ENCODE measurements at places on chromosomes 1 and 21.

DNA sequence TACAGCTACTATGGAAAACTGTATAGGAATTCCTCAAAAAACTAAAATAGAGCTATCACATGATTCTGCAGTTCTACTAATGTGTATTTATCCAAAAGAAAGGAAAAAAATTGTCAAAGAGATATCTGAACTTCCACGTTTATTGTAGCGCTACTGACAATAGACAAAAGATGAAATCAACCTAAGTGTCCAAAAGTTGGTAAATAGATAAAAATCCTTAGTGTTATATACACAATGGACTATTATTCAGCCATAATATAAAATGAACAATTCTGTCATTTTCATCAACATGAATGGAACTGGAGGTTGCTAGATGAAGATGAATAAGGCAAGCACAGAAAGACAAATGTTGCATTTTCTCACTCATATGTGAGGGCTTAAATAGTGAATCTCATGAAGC, 1492.1 kb downstream of the MRPL39 start:
- no peak for DNase-seq

DNA sequence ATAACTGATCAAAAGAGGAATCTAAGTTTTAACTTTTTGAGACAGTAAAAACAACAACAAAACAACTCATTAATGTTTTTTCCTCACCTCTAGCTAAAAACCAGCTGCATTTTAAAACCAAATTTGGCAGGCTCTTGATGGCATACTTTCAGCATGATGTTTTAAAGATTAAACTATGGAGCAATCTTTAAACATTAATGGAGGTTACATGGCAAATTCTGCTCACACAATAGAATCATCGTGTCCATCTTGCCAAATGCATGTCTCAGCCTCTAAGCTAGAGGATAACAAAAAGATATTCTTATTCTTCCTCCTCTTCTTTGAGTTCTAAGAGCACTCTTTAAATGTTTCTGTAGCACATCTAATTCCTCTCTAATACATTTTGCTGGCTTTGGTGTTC, 579.8 kb upstream of the PKN2 start:
- no peak for DNase-seq

- DNase-seq, result no peak
Observed at GRCh38 chr1:44713321-44713781, 17.6 kb downstream of the RNU5D-1 start.

- no peak for DNase-seq
Observed at GRCh38 chr1:112882271-112882744, 73.7 kb downstream of the SLC16A1 start.

GRCh38 chr21:33117101-33117888, 47.4 kb downstream of the OLIG1 start:
- no peak for DNase-seq

- DNase-seq, result no peak
Observed at GRCh38 chr21:44017601-44018000, 5.5 kb downstream of the TRAPPC10 start.

DNA sequence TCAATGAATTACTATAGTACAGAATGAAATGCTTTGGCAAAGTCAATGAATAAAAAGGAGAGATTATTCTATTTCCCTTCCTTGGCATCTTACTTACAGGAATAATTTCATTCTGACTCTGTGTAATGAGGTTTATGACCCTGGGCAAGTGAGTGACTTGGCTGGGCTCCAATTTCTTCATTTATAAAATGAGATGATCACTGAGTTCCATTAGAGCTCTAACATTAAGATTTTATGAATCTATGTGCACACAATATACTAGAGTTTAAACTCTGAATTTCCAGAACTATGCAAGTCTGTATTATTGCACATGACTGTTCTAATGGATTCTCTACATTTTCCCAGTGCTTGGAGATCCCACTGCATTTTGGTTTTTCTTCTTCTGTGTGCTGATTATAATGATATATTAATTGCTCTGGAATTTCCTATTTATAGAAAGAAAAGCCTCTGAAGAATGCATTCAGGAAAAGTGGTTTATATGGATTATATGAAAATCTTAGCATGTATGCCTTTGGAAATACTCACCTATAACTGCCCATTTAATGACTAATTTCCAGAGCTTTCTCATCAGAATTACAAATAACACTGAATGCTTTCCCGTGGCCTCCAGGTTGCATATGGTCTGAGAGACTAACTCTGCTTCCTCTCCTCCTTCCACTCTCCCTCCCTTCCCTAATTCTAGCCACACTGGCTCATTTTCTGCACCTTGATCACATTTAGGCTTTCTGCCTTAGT, 97.4 kb upstream of the CHRM3 start:
- no peak for DNase-seq

GRCh38 chr1:160776178-160776577, 19.8 kb upstream of the LY9 start:
- DNase-seq, result no peak

DNA sequence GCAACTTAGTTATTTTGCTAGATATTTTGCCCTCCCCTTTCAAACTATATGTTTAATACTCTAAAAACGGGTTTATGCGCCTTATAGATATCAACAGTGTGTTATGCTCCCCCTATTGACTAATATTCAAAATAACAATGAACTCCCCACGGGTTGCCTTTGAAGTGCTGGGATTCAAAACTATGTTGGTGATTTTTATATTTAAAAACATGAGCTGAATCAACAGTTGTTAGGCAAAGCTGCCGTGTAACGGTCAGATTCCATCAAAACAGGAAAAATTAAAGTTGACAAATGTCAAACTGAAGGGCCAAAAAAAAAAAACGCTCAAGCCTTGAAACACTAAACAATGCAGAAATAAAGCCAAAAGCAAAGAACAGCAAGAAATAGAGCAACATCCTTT, 2.5 kb downstream of the TGFBR3 start:
- DNase-seq, result no peak

DNA sequence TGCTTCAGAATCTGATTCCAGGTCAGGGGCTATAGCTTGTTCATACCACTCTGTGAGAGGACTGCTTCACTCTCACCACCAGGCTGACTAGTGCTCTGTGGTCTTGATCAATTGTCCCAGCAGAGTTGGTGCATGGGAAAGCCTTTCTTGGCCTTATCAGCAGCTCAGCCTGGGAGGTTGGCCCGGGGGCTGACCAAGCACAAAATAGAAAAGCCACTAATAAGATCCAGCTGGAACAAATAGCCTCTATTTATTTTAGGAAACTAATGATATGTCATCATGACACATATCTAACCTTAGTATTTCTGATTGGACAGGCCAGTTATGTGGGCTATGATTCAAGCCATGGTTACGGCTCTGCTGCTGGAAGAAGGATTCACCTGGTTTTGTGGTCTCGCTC, 134.2 kb downstream of the GDAP2 start:
- no peak for DNase-seq

DNA sequence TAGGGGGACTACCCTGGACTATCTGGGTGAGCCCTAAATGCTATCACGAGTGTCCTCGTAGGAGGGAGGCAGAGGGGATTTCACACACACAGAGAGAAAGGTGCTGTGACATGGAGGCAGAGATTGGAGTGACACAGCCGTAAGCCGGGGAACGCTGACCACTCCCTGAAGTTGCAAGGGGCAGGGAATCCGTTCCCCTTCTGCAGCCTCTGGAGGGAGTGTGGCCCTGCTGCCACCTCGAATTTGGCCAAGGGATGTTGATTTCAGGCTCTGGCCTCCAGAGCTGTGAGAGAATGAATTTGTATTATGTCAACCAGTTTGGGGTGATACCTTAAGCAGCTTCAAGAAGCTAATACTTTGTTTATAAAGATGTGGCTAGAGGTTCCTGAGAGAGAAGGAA, 137.7 kb downstream of the ACTL8 start:
- no peak for DNase-seq

DNA sequence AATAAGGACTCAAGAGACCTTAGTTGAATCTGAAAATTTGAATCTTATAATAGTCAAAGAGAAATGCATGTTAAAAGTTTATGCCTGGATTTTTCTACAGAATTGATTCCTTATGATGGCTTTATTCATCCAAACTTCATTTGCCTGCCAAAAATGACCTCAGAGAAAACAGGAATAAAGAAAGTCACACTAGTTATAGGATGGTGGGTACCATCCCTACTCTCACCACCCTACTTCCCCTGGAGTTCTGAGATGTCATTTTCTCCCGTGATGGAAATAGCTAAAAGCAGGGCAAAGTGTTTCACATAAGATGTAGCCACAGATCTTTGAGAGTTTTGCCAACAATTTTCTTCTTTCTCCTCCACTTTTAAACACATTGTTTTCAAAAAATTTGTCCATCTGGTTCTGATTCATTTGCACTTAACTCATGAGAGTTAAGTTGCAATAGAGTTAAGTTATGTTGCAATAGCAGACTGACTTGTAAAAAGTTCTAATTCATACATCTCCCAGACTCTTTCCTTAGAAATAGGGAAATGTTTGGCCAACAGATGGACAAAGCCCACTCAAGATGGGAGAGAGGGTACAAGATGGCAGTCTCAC, 384.6 kb downstream of the PLPP3 start:
- DNase-seq, result no peak

GRCh38 chr1:162081316-162081715, 11.8 kb downstream of the NOS1AP start:
- DNase-seq, result no peak

DNA sequence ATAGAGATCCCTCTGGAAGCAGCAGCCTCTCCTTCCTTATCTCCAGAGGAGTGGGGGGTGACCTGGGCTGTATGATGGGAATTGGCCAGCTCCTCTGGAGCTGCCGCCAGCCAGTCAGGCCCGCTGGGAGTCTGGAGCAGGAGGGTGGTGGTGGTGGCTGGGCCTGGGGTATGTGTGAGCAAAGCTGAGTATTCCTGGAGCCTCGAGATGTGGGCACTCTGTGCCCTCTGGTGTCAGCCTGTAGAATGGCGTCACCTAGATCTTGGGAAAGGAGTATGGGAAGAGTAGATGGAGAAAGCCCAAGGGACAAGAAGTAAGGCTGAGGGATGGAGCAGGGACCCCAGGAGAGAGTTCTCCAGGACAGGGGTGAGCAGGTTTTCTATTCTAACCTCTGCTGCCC, 16.0 kb downstream of the VANGL2 start:
- no peak for DNase-seq

- DNase-seq, result no peak
Observed at GRCh38 chr1:190067592-190067991, 410.1 kb downstream of the BRINP3 start.

- no peak for DNase-seq
Observed at GRCh38 chr1:59116920-59117542, 179.9 kb upstream of the FGGY start.

- no peak for DNase-seq
Observed at GRCh38 chr1:94859174-94859573, 39.0 kb downstream of the SLC44A3 start.

GRCh38 chr1:6450943-6451373, 15.0 kb downstream of the TNFRSF25 start:
- DNase-seq, result no peak

GRCh38 chr21:14452727-14453241, 69.8 kb upstream of the HSPA13 start:
- DNase-seq, result no peak

- DNase-seq, result no peak
Observed at GRCh38 chr1:218867941-218868626, 305.6 kb upstream of the LYPLAL1 start.

- DNase-seq, result no peak
Observed at GRCh38 chr1:9369964-9370788, 77.5 kb downstream of the SPSB1 start.

DNA sequence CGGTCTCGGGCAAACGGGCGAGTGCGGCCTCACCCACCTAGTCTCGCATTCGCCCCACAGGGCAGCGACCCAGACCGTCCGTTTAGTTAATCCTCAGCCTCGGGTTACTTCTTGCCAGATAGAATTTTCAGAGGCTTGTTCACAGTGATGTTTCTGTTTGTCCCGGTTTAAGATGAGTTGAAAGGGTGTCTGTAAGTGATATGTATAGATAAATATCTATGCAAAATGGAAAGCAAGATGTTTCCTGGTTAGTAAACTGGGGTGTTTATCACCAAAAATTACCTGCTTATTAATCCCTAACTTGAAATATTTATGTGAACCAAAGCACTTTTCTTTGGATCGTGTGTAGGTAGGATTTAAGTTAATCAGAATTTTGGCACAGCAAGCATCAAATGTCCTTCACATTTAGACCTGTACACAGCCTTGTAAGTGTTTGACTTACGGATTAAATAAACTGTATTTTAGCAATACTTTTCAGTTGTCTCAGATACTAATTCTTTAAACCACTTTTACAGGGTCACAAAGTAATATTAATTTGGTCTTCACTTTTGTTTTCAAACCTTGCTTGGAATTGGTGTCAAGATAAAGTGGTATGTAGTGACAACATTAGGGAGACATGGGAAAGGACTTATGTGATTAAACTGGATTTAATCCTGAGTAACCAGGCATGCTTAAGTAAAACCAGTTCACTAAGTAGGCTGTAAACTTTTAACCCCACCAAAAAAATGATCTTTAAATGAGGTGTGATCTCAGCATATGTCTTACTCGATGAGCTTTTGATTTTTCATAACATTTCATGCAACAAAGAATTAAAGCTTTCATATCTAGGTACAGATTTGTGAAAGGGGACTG, 914 bp downstream of the ZNF326 start:
- no peak for DNase-seq

DNA sequence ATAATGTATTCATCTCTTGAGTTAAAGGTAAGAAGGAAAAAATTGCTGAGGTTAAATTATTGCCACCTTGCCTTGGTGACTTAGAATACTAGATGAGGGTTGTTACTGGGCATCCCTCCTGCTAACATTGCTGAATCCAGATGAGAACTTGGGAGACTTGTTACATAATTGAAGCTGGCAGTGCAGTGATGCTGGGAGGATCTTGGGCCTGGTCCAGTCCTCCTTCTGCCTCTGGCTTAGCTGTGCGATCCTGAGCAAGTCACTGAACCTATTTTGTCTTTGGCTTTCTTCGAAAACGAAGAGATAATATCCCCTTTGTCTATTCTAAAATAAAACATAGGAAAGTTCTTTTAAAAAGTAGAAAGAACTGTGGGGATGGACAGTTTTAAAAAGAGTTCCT, 244.9 kb upstream of the NRIP1 start:
- DNase-seq, result no peak

GRCh38 chr1:186303911-186304310, 71.1 kb downstream of the TPR start:
- DNase-seq, result no peak

- no peak for DNase-seq
Observed at GRCh38 chr1:3633344-3634058, 8.7 kb downstream of the TPRG1L start.

- DNase-seq, result no peak
Observed at GRCh38 chr1:33030575-33030974, 6.1 kb downstream of the AK2 start.

GRCh38 chr1:46285730-46286477, 17.5 kb downstream of the LRRC41 start:
- no peak for DNase-seq
